ENCODE measurements at places on chromosomes 16 and 17. TPM values are rescaled to one million over a fixed set of nuclear protein-coding genes. Genes with fewer than 3 reads are reported as not detected.

DNA sequence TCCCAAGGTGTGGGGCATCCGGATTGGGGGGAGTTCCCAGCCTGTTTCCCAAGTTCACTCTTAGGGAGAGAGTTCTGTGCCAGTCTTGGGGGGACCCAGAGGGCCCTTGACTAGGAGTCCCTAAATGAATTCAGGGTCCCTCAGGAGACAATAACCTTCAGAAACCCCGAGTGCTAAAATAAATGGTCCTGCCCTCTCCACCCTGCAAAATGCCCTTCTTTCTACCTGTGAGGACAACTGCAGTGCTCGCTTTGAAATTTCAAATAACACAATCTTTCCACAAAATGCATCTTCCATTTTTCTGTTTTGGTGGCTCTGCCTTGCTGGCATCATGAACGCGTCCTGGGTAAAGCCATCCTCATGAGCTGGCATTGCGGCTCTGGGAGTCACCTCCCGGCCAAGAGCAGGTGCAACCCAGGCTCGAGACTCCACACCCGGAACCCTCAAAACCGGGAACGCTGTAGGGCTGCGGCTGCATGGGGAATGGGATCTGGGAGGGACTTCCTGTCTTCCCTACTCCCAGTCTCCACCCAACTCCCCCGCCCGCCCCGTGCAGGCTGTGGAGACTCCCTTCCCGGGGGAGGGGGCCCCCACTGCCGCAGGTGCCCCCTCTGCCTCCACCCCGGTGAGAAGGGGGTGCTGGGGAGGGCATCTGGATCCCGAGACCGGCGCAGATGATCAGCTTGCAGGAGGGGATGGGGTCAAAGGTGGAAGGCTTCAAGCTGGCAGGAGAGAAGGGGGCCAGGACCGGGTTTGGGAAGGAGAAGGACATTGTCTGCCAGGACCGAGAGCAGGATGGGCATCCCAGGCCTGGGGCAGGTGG is at the start of gene ZNF205:
Gene ZNF205 (plus strand): TSS at position 529 of the 823 bp plus-strand sequence. CDS start 845 bp downstream, outside the sequence.
- DNase-seq, result peak; percentile 60

- no peak for DNase-seq
These were observed 54.2 kb downstream of the SREBF1 start for GRCh38 chr17:17782523-17783115.

DNA sequence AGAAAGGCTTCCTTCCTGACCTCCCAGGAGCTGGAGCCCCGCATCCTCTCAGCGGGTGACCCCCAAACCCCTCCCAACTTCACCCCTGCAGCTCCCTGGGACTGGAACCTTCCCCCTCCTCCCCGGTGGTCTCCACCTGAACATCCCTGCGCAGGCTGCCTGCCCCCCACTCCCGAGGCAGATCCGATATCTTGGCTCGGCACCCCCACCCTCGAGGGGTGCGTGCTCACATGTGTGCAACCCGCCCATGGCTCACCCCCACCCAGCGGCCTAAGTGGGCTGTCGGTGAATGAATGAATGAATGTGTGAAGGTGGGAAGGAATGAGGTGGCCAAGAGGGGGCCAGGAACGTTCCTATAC is 39.7 kb downstream of the SLC7A5 start:
- no peak for DNase-seq

- DNase-seq, result peak; percentile 56
These were observed at the start of gene ST6GALNAC2 for GRCh38 chr17:76585649-76586593. Gene ST6GALNAC2, minus strand, starts transcription at chr17:76585860. Its CDS starts 52 bp downstream, at chr17:76585808.

DNA sequence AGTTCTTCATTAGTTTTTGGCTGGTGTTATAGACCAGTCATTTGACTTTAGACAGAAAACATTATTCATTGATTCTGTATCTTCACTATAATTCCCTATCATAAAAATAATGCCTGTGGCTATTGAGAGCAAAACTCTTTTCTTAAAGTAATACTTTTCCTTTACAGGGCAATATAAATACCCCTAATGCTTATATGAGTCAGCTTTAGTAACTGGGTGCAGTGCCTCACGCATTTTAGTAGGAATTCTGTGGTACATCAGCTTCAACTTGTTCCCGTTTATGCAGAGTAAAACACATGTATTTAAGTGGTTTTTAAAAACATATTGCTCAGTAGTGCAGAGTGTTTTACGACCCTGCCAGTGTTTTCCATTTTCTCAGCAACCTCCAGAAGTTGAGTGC is 68.1 kb downstream of the SEC14L1 start:
- peak; percentile 44 for DNase-seq

DNA sequence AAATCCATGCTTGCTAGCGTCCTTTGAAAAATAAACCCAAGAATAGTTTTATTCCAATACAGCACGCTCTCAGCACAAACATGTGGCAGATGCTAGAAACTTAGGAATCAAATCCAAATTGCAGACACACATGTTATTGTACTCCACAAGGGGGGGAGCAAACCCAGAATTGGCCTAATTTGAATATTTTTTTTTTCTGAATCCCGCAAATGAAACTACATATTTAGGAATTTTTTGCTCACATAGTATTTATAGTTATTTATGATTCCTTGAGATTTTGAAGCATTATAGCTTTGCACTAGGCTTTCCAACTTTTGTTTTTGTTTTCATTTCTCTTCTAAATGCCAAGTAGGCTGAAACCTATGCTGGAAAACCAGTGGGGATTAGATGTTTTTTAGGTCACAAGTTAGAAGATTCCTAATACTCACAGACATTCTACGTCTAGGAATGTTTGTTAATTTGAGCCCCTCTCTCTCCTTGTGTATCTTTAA is 59.3 kb upstream of the CDH11 start:
- DNase-seq, result peak; percentile 85

GRCh38 chr16:66256919-66257318 is 109.6 kb upstream of the CDH5 start:
- peak; percentile 18 for DNase-seq

GRCh38 chr17:5558815-5559785 is 25.2 kb downstream of the NLRP1 start:
- DNase-seq, result no peak

GRCh38 chr17:72588961-72589360 is 468.1 kb downstream of the SOX9 start:
- DNase-seq, result no peak

DNA sequence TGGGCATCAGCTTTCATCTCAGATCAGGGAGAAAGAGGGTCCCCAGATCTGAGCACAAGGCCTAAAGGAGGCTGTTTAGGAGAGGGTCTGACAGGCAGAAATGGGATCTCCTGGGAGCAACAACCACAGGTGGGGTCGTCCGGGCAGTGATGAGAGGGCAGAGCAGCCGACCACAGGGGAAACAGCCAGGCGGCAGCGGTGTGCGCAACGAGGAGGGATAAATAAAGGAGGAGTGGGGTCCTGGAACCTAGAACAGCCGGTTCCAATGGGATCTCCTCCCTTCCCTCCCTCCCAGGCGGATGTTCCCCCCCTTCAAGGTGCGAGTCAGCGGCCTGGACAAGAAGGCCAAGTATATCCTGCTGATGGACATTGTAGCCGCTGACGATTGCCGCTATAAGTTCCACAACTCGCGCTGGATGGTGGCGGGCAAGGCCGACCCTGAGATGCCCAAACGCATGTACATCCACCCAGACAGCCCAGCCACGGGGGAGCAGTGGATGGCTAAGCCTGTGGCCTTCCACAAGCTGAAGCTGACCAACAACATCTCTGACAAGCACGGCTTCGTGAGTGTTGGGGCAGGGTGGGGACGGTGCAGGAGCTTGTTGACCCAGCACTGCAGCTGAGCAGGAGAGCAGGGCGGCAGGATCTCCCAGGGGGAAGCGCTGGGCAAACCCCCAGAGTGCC is 1.9 kb downstream of the TBX2 start:
- DNase-seq, result peak; percentile 55

DNA sequence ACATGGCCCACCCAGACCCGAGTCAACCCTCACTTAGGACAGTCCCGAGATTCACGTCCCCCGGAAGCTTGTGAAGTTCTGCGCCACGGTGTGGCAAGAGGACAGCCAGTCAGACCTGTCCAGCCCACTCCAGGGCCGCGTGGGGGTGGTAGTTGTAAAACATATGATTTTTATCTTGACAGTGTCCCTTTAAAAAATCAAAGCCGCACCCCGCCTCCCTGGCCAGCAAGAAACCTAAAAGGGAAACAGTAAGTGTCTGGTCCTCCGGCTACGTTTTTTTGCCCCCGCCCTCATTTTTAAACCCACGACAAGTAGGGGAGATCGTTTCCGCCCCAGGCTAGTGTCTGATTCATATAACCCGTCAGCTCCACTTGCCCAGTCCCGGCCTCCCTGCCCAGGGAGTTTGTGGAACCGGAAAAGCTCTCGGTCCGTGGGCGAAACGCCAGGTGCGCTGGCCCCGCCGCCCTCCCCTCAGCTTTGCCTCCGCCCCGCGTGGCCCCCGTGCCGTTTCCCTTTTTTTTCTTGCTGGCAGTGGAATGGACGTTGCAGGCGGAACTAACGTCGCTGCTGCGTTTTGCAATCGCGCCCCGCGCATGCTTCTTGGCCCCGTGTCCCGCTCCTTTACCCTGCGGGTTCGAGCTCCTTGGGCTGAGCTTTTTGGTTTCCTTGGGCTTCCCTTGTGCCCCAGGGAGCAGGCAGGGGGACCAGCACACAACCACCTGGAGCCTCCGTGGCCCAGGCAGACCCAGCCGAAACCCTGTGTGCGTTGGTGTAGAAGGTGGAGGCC is 13.3 kb upstream of the NUDT16L1 start:
- DNase-seq, result peak; percentile 86

DNA sequence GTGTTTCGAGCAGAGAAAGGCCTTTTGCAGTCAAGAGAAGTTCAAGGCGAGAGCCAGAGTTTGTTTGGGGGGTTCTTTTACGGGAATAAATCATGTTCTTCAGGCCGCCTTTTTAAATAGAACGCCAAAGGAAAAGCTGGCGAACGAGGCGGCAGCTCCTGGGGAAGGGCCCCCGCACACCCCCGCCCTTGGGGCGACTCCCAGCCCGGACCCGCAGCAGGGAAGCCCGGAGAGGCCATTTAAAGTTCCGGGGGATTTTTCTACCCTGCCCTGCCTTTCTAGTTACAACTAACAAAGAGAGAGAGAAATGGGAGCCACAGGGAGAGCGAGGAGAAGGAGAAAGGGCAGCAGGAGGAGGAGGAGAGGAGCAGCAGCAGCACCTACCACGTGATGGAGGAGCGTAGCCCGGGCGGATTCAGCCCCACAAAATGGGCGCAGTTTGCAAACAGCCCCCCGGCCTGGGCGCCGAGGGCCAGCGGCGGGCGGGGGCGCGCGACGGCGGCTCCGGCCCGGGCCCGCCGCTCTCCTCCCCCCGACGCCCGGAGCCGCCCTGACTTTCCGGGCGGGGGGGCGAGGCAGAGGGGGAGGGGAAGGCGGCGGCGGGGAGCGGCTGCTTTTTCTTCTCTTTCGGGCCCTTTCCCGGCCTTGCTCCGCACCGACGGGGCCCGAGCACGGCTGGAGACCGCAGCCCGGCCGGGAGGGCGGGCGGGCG is 634 bp downstream of the KANSL1 start:
- peak; percentile 81 for DNase-seq

GRCh38 chr16:73142053-73142854 is 94.3 kb upstream of the ZFHX3 start:
- DNase-seq, result no peak

DNA sequence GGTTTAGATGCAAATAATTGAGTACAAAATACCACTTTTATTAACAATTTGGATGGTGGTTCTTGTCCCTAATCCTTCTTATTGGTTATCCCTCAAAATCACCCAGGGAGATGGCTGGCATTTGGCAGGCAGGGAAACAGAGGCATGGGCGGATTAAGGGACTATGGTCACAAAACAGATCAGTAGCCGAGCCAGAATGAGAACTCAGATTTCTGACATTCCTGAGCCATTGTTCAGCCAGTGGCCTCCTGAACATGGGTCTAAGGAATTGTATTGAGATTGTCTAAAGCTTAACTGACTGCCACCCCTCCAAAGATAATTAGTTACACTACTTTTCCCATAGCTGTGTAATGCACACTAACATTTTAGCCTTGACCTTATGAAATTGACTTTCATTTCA is 88.4 kb downstream of the CHD9NB start:
- no peak for DNase-seq

GRCh38 chr16:58661199-58661830 is 23.3 kb downstream of the SLC38A7 start:
- DNase-seq, result peak; percentile 86

DNA sequence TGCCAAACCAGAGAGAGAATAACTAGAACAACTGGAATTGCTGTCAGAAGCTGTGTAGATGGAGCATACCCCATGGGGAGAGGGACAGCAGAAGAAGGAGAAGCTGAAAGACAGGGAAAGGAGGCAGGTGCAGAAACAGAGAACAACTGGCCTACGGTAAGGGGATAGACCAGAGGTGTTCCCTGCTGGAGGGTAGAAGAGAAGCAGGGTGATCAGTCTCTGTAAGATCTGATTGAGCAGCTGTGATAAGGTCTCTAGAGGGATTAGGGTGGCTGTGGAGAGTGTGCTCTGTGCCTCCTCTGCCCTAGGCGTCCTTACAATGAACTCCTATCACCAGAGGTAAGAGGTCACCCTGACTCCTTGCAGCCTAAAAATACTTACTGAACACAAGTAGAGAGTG is 30.4 kb upstream of the HS3ST3B1 start:
- DNase-seq, result no peak

The PITPNM3 gene
- total RNA-seq, result 0.64 TPM

The CCL3 gene
- total RNA-seq, result not detected

The PRSS8 gene
- total RNA-seq, result under 0.01 TPM

The PERCC1 gene
- not detected for total RNA-seq
